ENCODE measurements at places on chromosomes 7 and 10.

DNA sequence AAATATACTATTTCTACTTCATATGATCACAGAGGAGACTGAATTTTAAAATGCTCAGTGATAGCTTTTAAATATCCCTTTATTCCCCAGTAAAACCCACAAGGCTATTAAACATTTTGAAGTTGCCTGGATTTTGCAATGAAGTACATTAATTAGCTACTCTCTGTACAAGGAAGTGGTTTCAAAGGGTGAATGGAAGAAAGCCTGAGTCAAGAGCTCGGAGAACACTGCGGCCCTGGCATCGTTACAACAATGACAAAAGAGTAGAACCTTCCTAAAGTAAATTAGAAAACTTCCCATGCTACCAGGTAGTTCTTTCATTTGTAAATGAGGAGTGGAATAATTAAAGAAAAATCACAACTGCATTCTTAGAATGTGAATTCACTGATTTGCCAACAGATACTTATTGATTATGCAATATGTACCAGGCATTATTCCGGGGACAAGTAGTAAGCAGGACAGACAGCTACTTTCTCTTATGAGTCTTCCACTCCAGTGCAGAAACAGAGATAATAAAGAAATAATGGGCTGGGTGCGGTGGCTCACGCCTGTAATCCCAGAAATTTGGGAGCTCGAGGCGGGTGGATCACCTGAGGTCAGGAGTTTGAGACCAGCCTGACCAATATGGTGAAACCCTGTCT lies 63.0 kb downstream of the ZNF22 start:
- DNase-seq, result no peak

- DNase-seq, result no peak
These were observed 1023.5 kb upstream of the C7orf33 start for GRCh38 chr7:147567043-147567442.

DNA sequence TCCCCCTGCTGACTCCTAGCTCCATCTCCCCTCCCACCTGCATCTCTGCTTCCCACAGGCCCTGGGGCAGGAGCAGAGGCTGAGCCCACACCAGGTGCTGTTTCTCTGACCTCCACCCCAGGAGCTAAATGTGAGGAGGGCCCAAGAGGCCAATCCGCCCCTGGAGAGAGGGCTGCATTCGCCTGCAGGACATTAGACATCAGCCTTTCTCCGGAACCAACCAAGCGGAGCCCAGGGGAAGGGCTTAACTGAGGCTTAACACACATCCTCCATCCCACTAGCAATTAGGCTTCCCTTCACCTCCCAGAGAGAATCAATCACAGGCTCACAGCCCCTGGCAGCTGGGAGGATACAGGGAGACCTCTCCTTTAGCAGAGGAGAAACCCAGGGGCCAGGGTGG lies 50.5 kb downstream of the SH3PXD2A start:
- DNase-seq, result no peak

DNA sequence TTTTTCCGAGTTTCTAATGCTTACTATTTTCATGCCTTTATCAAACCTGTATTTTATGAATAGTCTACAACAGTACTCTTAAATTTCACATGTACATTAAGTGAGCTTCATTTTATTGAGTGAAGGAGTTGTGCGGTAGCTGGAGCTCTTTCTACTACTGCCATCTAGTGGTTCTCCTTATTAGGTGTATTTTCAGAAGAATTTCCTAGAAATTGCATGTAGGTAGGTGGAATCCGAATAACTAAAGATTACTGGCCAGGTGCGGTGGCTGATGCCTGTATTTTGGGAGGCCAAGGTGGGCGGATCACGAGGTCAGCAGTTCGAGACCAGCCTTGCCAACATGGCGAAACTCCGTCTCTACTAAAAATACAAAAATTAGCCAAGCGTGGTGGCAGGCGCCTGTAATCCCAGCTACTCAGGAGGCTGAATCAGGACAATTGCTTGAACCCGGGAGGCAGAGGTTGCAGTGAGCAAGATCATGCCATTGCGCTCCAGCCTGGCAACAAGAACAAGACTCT lies 38.3 kb downstream of the LRRC72 start:
- peak; percentile 54 for DNase-seq

- DNase-seq, result no peak
These were observed 578 bp downstream of the HTRA1 start for GRCh38 chr10:122461729-122462532.

GRCh38 chr7:1725199-1725690 lies 55.2 kb downstream of the ELFN1 start:
- no peak for DNase-seq

GRCh38 chr7:122588621-122589020 lies 110.3 kb downstream of the RNF133 start:
- DNase-seq, result no peak

DNA sequence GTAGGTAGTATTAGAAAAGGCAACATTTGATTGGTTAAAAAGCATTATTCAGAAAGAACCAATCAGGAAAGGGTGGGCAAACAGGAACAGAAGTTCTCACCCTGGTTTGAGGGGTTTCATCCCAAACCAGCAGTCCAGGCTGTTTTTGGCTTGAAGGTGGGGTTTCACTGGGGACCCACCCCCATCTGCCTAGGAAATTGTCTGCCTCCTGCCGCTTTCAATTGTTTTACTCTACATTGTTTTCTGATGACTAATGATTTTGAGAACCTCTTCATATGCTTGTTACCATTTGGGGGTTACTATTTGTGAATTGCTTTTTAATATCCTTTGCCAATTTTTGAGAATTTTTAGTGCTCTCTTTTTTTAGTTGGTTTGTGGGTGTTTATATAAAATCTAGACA lies 3.3 kb upstream of the PCBD1 start:
- no peak for DNase-seq

- DNase-seq, result no peak
These were observed 106.7 kb downstream of the CUBN start for GRCh38 chr10:17022896-17023295.

- no peak for DNase-seq
These were observed 204.2 kb upstream of the PRPS1L1 start for GRCh38 chr7:18231854-18232253.

DNA sequence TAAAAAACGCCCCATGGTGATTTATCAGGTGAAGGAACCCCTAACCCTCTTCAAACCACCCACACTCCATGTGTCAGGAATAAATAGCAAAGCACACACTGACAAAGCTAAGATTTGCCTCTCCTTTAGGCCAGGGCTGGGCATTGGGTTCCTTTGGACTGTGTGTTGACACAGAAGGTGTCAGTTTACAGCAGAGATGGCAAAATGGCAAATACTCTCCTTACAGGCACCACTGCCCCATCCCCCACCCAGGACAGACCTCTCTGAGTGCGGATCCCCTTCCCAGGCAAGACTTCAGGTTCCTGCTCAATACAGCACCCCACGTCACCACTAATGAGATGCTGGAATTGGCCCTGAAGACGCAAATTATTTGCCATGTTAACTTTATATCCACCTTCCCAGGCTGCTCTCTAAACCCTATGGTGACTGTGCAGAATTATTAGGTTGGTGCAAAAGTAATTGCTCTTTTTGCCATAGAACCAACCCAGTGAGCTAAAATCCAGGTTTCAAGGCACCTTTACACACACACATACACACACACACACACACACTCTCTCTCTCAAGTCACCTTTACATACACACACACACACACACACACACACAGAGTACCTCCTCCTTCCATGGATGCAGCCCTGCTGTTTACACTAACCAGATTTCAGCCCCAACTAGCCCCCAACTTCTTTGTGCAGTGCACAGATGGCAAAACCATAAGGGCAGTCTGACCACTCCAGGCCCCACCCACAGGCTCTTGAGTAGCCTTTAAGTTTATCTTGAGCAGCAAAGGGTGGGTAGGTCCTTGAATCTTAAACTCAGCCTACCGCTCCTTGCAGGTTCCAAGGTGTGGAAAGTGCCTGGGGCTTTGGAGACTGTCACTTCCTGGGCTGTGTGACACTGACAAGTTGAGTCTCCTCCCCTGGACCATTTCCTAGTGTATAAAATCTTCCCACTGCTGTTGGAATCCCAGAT lies 4.0 kb upstream of the ZCCHC24 start:
- no peak for DNase-seq

DNA sequence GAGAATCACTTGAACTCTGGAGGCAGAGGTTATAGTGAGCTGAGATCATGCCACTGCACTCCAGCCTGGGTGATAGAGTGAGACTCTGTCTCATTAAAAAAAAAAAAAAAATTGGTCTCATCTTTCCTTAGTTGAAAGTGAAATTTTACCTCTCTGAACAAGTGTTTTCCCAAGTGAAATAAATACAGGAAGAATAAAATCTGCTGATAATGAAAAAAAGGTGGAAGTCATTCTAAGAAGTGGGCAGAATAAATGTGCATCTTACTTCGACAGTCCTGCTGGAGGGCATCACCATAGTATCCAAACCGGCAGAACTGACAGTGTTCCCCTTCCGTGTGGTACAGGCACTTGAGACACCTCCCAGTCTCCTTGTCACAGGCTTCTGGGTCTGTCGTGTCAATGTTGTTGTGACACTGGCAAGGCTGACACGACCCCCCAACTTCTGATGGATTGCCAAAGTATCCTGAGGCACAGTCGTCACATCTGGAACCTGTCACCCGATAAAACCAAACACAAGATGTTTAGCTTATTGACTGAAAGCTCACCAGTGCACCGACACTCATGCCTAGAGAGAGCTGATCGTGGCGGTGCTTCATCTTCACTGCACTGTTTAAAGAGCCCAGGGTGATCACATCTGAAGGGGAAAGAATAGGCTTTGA lies 49.6 kb downstream of the LAMB1 start:
- no peak for DNase-seq

- peak; percentile 31 for DNase-seq
These were observed 235.0 kb upstream of the PLPP4 start for GRCh38 chr10:120221873-120222485.

DNA sequence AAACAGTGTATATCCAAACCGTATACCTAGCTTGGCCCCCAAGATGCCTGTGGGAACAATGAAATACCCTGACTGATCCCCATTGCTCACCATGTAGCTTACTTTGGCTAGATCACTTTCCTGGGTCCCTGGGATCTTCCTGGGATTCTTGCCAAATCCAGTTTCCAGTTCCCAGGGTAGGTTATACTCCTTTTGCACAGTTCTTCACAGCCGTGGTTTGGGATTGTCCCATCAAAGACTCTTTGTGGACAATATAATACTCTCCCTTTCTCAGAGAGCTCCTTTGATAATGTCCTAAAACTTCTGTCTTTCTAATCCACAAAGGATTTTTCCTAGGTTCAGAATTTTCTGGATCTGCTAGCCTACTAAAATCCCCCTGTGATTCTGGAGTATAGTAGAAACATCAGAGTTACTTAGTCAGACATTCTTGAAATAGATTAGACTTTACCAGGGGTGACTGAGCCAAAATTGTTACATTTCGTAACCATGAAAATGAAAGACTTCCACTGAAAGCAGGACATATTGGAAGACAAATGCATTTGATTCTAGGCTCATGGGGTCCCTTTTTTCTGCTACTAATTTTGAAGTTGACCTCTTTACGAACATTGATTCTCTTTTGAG lies 388.3 kb upstream of the ETV1 start:
- DNase-seq, result no peak

GRCh38 chr10:132678436-132679216 lies 107.3 kb downstream of the NKX6-2 start:
- DNase-seq, result no peak

GRCh38 chr10:110686949-110687348 lies 42.8 kb downstream of the RBM20 start:
- DNase-seq, result no peak

DNA sequence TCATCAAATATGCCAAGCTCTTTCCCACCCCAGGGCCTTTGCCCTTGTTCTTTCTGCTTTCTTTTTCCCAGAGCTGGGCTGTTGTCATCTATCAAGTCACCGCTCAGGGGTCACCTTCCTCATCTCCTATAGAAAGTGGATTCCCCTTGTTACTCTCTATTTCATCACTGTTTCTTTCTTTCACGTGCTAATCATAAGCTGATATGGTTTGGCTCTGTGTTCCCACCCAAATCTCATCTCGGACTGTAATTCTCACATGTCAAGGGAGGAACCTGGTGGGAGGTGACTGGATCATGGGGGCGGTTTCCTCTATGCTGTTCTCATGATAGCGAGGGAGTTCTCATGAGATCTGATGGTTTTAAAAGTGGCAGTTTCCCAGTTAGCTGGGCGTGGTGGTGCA lies 17.0 kb upstream of the TIAL1 start:
- no peak for DNase-seq

- no peak for DNase-seq
These were observed 322.0 kb downstream of the FRMD4A start for GRCh38 chr10:14008740-14009080.

GRCh38 chr7:106947244-106947728 lies 82.2 kb downstream of the PIK3CG start:
- DNase-seq, result peak; percentile 73

GRCh38 chr7:1883834-1884582 lies 213.9 kb downstream of the ELFN1 start:
- DNase-seq, result no peak

- DNase-seq, result no peak
These were observed 908.3 kb downstream of the GRID1 start for GRCh38 chr10:85458324-85458723.

GRCh38 chr10:33095867-33096815 lies 138.1 kb upstream of the ITGB1 start:
- no peak for DNase-seq

- peak; percentile 45 for DNase-seq
These were observed 37.7 kb upstream of the IKZF1 start for GRCh38 chr7:50266635-50267386.

- DNase-seq, result no peak
These were observed 5.6 kb downstream of the PODXL start for GRCh38 chr7:131550846-131551245.

GRCh38 chr7:85535974-85536729 lies 349.3 kb upstream of the SEMA3D start:
- no peak for DNase-seq

GRCh38 chr7:82998436-82998835 lies 164.2 kb downstream of the PCLO start:
- no peak for DNase-seq

DNA sequence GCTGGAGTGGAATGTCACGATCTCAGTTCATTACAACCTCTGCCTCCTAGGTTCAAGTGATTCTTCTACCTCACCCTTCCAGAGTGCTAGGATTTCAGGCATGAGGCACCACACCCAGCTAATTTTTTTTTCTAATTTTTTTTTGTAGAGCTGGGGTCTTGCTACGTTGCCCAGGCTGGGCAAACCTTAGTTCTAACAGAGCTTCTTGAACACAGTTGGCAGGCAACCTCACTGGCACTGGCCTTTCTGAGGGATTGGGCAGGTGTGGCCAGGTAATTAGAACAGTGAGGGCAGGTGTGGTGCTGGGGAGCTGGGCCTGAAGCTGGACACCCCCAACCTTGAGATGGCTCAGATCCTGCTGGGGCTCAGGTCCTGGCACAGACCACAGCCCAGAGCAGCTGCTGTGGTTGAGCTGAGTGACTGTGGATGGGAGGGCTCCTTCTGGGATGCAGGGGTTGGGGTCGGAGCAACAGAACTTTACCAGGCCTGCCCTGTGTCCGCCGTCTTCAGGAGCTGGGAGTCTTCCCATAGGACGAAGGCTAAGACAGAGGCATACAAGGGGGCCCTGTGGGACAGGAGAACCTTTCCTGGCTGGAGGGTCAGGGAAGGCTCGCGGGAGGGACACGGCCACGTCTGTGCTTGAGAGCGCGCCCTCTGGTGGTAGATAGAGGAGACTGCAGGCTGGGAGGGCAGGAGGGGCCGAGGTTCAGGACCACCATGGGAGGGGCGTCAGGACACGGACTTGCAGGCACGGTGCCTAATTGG lies 48.2 kb downstream of the COL26A1 start:
- DNase-seq, result peak; percentile 76

Data from germinal center (tissue), 1 donor.